Small intestine (tissue), 16 donors: ENCODE measurements at places on chromosomes 7 and 10. TPM values are rescaled to one million over a fixed set of nuclear protein-coding genes. Genes with fewer than 3 reads are reported as not detected.

GRCh38 chr10:86047588-86047987 lies 319.0 kb downstream of the GRID1 start:
- no peak for DNase-seq

DNA sequence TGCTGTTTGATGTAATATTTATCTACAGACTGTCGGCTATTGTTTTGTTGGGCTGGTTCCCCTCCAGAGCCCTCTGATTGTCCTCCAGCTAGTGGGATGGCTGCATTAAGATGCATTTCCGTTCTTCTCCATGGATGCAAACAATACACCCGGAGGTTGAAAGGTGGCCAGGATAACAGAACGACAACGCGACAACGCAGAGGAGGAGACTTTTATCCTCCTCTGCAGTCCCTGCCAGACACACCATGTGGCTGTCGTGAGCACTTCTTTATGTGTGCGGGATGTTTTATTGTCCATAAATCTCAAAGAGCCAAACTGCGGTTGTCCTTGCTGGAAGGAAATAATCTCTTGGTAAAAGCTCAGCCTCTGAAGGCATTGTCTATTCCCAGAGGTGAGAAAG lies 39.1 kb upstream of the TCERG1L start:
- no peak for DNase-seq

- no peak for DNase-seq
Measured at GRCh38 chr10:23445591-23445990, 6.7 kb downstream of the OTUD1 start.

GRCh38 chr10:56296618-56297017 lies 64.4 kb downstream of the ZWINT start:
- DNase-seq = no peak

- DNase-seq = no peak
Measured at GRCh38 chr10:19904202-19904661, 88.0 kb downstream of the PLXDC2 start.

DNA sequence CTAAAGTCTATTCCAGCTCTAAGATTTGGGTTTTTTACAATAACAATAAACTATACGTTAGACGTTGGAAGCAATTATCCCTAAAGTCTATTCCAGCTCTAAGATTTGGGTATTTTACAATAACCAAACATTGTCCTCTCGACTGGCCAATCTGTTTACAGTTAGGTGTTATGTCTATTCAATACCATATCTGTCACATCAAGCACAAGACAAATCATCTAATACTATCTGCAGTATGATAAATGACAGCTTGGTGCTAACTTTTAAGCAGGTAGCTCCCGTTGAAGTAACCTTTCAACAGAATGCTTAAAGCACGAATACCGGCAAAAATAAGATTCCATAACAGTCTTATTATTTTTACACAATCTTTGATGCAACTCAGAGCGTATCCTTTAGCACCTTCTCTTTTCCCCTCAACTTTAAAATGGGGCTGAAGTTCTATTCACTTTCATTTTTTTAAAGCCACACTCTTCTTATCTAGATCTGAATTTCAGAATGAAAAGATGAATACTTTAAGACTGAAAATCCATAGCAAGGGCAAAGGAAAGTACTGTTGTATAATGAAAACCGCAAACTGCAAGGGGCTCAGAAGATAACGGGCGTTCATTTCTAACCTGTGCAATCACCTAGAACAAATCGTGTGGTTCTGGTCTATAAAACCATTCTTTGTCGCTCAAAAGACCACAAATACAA lies 925 bp downstream of the H2AZ2 start:
- DNase-seq = no peak

- DNase-seq = peak; percentile 20
Measured at GRCh38 chr7:137846827-137847567, at the start of gene DGKI. Gene DGKI (minus strand): TSS chr7:137846974.

DNA sequence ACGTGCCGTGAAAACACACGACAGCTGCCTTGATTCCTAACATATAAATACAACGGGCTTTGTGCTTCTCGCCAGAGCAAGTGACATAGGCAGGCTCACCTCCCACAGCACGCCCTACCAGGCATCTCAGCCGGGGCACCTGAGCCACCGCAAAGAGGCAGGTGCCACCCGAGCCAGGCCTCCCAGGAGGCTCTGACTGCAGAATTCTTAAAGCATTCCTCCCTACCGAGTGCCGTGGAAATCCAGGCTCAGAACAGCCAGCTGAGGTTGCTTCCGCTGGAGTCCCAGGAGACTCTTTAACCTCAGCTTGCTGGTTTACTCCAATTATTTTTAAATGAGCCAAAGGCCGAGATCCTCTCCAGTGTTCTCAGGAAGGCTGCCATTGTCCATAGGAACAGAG lies 206.5 kb downstream of the USP6NL start:
- no peak for DNase-seq

DNA sequence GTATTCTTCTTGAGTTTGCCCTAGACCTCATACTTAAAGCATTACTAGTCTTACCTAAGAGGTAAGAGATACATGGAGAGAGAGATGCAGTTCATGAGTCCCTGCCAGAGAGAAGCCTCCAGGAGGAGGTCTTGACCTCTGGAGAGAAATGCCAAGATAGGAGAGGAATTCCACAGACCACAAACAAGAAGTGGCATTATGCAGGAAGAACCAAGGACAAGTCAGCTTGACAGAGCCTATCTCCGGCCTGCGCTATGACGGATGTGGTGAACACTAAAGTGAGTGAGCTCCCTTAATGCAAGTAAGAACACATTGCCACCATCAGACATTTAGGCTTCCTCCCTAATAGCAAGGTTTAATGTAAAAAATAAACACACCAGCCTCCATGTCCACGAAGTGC lies 27.9 kb upstream of the COL1A2 start:
- DNase-seq = no peak

- DNase-seq = peak; percentile 16
Measured at GRCh38 chr10:21953585-21954057, 49.9 kb downstream of the DNAJC1 start.

DNA sequence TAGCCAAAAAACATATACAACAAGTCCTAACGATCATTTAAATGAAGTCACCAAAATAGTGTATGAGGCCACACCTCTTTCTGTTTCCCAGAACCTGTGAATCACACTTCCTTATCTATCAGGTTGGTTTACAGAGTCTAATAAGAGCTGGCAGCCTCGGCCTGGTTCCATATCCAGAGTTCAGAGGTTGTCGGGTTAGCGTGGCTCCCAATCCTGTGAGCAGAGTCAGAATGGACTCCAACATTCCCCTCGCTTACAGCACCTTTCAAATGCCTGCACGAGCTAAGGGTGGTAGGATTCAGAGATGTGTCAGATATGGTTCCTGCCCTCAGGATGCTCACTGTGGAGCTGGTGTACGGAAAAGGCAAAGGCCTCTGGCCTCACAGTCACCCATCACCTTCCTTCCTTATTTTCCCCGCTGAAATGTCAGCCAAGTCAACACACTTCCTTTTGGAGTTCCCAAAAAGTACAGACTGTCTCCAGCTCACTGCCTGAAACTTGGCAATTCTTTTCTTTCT lies 6.0 kb downstream of the IL15RA start:
- peak; percentile 96 for DNase-seq

GRCh38 chr7:5624386-5625365 lies 156.8 kb downstream of the RNF216 start:
- DNase-seq = no peak

GRCh38 chr10:112235920-112236319 lies 47.3 kb upstream of the TECTB start:
- no peak for DNase-seq

DNA sequence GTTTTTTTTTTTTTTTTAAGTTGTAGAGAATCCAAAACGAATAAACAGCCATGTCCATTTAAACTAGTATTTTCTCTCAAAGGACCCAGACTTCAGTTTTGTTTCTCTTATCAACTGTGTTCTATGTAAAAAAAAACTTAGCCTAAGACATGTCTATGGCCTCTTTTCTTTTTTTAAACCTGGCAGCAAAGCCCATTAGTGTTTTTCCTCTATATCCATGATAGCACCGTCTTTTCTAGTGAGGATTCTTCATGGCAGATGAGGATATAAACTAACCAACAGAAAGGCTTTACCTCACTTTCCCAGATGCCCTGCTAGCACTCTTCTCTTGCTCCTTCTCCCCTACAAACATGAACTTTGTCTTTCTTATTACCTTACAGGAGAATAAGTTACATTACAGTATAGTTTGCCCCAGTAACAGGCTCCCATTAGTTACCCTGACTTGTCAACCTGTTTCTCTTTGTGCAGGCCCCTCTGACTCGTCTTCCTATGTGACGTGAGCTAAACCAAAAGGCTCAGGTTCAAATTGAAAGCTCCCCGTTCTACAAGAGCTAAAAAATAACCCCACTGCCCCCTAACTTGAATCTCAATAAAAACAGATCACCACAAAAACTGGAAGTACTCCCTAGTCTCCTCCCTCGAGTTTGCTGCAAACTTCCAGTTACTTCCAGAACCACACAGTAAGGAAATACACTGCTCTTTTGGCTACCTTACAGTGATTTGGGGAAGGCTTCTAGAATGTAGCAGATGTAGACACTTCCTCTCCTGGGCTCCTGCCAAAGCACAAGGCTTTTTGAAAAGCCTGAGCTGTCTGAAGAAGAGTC lies 20.1 kb downstream of the P4HA1 start:
- peak; percentile 43 for DNase-seq

GRCh38 chr7:27196287-27196767 lies 3.6 kb downstream of the HOXA13 start:
- peak; percentile 69 for DNase-seq

The TBL2 gene
- polyA plus RNA-seq = 28.0 TPM

The C10orf105 gene
- polyA plus RNA-seq = 0.06 TPM

The CDK1 gene
- 2.7 TPM for polyA plus RNA-seq
